ENCODE measurements at places on chromosomes 3 and 15.
A peak's percentile ranks its signal among the peaks of the same experiment; 100 is the strongest.

- no peak for DNase-seq
Observed at GRCh38 chr3:44117239-44117638, 124.4 kb upstream of the TOPAZ1 start.

- DNase-seq: no peak
Observed at GRCh38 chr3:59027607-59028006, 22.2 kb downstream of the CFAP20DC start.

- no peak for DNase-seq
Observed at GRCh38 chr3:67883766-67884165, 229.4 kb upstream of the SUCLG2 start.

DNA sequence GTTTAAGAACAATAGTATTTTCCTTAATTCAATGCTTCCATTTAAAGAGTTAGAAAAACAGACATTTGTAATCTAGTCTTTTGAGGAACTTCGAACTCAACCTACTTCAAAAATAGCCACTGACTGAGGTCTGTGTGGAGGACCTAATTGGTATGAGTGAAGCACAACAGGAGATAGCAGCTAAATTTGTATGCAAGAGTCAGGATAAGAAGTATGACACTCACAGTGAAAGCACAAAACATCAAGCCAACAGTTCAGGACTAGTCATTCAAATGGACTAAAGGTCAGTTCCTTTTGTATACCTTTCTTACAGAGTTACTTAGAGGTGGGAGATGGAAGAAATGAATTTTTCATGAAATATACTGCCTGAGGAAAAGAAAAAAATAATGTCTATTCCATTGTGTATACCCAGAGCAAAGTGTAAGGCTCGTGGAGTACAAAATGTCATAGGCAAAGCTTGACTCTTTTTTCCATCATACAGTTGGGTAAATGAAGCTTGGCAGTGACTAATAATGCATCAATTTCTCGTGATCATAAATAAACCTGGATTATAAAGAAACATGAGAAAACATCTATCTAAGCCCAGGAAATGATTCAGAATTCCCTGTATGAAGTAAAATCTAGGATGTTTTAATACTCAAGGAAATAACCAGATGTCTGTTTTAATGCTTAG is 1005.2 kb upstream of the CADM2 start:
- DNase-seq: no peak

DNA sequence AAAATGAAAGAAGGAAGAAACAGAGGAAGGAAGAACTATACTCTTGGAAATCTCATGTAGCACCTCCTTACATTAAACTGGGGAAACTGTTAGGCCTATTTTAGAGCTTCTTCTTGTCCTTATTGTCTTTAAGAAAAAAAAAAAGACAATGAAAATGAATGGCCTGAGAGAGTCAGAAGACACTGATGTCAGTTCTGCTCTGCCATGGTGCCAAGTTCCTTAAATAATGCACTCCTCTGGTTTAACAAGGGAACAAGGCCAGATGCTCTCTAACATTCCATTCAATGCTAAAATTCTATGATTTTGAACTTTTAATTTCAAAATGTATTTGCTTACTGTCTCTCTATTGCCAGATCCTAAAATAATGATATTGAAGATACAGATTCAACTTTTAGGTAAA is 4.4 kb upstream of the MBNL1 start:
- DNase-seq: no peak

- DNase-seq: no peak
Observed at GRCh38 chr3:63576846-63577245, 75.6 kb upstream of the SNTN start.

DNA sequence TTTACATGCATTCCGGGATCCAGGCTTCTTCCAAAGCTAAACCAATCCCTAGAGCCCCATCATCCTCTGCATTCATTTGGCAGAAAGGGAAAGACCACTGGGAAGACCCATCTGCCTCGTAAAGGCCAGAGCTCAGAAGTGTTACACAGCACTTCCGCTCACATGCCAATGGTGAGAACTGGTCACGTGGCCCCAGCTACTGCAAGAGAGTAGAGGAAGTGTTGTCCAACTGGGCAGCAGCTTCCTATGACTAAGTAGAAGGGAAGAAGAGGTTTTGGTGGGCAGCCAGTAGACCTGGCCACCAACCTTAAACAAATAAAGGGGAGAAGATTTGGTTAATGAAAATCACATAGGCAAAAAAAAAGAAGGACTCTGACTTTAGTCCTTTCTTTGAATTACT is 74.4 kb upstream of the PPP2R3A start:
- DNase-seq: no peak

- DNase-seq: no peak
Observed at GRCh38 chr3:150784747-150785125, 21.8 kb upstream of the SIAH2 start.

DNA sequence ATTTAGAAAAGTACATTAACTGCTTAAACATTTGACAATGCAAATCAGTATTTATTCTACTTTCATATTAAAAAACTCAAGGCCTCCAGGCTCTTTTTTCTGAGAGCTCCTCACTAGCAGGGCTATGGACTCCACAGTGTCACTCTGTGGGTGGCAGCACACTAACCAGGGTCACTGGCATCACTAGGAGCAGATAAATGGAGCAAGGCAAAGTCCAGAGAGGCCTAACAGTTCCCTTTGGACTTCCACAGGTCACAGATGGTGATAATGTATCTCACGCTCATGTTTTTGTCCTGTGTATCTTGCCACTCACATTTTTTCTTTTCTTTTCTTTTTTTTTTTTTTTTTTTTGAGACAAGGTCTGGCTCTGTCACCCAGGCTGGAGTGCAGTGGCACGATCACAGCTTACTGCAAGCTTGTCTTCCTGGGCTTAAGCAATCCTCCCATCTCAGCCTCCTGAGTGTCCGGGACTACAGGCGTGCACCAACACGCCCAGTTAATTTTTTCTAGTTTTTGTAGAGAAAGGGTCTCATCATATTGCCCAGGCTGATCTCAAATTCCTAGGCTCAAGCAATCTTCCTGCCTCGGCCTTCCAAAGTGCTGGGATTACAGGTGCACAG is 7.8 kb downstream of the SPG21 start:
- no peak for DNase-seq

DNA sequence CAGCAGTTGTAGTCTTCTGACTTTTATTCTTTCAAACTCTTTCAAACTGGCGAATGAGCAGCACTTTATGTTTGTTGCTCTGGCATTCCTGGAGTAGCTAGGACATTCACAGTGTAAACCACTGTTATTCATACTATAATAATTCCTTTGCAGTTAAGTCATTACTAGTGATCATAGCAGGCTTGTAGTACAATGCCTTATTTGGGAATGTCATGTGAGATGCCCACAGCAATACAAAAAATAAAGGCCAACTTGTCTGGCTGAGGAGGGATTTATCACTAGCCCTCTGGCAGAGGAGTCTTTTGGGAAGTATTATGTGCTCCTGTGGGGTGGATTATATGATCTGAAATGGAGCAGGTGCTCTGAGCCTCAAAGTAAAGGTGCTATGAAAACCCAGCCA is 197.2 kb downstream of the VGLL3 start:
- DNase-seq: no peak

DNA sequence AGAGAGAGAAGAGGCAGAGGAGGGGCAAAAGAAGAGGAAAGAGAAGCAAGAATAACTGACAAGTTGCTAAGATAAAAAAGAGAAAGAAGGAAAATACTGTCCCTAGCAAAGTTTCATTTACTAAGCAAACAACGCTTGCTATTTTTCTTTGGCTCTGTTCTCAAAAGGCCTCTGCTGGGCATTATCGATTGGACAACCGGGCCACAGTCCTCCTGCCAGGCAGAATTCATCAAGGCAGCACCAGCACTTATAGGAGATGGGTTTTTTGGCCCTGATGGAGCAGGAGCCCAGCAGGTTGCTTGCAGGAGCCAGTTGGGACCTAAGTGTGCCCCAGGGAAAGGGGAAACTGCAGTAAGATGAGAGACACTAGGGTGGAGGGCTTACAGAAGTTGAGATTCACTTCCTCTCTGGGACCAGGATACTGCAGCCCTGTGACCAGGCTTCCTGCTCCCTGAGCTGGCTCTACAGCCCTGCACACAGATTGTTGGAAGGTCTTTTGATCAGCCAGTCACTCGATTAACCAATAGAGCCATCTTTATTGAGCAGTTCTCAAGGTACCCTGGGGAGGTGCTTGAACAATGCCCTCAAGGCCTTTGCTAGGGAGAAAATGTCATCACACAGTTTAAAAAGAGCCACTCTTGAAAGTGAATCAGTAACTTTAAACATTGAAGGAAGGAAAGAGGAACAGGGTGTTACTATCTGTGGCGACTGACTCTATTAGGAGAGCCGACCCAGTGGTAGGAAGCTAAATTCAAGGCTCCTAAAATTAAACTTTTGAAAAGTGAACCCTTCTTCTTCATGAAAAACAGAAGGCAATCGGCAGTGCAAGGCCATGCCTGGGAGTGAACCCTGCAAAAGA is 28.8 kb upstream of the GLCE start:
- no peak for DNase-seq

DNA sequence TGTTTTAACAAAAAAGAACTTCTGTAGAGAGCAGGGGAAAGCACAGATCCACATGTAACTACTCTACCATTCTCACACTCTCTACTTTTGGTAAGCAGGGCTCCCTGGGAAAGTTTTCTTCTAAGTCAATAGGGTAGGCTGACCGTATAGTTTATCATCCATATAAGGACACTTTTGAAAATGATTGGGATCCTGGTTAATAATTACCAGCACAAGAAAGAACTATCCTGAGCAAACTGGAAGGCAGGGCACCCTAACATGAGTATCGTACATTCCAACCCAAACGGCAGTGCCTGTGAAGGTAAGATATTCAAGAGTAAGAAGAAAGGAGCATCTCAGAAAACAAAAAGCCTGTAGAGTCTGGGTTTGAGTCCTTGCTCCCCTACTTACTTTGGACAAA is 22.1 kb downstream of the SUSD5 start:
- no peak for DNase-seq

GRCh38 chr3:40120806-40121205 is 188.7 kb upstream of the EIF1B start:
- DNase-seq: no peak

DNA sequence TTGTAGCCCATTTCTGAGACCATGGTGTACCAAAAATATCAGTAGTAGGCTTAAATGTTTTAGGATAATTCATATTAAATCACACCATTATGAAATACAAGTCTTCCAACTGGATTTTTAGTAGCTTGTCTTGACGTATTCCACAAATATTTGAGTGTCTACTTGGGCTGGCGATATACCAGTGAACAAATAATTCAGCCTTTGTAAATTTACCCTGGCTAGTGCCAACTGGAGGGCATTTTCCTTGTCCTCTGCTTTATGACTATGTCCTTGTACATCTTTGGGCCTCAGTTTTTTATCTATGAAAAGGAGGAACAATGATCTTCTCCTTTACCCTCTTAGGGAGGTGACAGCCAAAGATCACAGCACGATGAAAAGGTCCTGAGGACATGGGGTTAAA is 114.8 kb downstream of the FRMD4B start:
- no peak for DNase-seq

GRCh38 chr15:45242289-45242688 is 9.7 kb upstream of the SLC28A2 start:
- no peak for DNase-seq

DNA sequence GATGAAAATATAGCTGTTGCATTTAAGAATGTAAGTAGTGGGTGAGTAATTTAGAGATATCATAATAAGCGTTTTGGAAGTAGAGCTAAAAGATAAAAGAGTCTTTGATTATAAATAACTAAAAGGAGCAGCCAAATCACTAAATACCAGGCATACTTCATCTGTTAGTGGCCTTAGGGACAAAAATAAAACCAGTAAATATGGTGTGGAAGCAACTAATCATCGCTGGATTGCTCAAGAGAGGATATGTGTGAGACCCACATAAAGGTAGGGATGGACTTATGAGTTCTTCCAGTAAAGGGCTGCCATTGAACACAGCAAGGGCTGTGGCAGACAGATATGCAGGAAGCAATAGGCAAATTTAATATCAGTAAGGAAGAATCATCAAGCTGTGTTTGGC is 356.2 kb downstream of the CNTN4 start:
- DNase-seq: no peak

GRCh38 chr3:160617636-160618035 is 52.3 kb upstream of the KPNA4 start:
- no peak for DNase-seq

- no peak for DNase-seq
Observed at GRCh38 chr3:127549826-127550467, 40.6 kb downstream of the TPRA1 start.

GRCh38 chr3:17260257-17260656 is 375.5 kb downstream of the PLCL2 start:
- no peak for DNase-seq

DNA sequence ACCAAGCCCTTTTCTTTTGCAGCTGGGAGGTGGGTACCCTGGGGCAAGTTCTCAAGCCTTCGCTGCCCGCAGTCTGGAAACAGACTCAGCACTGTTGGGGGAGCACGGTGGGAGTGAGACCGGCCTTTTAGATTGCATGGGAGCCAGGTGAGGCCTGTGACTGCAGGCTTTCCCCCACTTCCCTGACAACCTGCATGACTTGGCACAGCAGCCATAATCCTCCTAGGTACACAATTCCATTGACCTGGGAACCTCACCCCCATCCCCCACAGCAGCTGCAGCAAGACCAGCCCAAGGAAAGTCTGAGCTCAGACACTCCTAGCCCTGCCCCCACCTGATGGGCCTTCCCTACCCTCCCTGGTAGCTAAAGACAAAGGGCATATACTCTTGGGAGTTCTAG is 52.2 kb upstream of the CCDC80 start:
- DNase-seq: no peak

GRCh38 chr15:29435811-29436210 is 166.2 kb upstream of the NSMCE3 start:
- DNase-seq: no peak

DNA sequence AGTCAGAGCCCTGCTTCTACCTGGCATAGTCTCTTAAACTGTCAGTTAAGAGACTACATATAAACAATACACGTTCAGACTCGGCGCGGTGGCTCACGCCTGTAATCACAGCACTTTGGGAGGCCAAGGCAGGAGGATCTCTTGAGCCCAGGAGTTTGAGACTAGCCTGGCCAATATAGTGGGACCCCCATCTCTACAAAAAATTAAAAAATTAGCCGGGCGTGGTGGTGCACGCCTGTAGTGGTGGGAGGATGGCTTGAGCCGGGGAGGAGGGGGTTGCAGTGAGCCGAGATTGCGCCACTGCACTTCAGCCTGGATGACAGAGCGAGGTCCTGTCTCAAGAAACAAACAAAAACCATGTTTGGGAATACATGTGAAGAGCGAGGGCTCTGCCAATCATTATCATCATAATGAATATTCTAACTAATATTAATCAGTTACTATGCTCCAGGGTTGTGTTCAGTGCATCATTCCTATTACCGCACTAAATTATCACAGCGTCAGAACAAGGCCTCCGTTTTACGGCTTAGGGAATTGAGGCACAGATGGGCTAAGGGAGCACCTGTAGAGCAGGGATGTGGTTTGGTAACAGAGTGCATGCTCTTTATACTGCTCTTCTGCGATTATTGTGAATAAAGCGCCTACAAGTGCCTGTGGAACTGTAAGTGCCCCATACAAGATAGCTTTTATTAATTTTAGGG is 844 bp upstream of the UQCC5 start:
- DNase-seq: peak; percentile 28

Data from activated T-cell treated with anti-CD3 and anti-CD28 coated beads, Interleukin-2, amount 50 U/mL, for 24 hours (primary cell).